ENCODE measurements at places on chromosomes 13 and 19.
A peak's percentile ranks its signal among the peaks of the same experiment; 100 is the strongest.

GRCh38 chr19:2428321-2428690, 920 bp upstream of the TIMM13 start:
- peak; percentile 15 for DNase-seq

- no peak for DNase-seq
Measured at GRCh38 chr13:23876265-23876664, 12.9 kb downstream of the MIPEP start.

- DNase-seq, result no peak
Measured at GRCh38 chr13:79703772-79704171, 222.8 kb downstream of the NDFIP2 start.

DNA sequence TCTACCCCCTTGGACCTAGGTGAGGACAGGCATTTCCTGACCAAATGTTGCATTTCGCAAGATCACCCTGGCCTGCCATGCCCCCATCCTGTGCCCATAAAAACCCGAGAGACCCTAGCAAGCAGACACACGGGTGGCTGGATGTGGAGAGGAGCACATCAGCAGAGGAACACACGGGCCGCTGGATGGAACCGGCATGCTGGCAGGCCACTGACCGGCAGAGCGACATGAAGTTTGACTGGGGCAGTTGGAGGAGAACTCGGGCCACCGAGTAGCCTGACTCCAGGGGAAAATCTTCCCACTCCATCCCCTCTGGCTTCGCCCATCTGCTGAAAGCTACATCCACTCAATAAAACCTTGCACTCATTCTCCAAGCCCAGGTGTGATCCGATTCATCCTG, 329.3 kb downstream of the FGF9 start:
- no peak for DNase-seq

DNA sequence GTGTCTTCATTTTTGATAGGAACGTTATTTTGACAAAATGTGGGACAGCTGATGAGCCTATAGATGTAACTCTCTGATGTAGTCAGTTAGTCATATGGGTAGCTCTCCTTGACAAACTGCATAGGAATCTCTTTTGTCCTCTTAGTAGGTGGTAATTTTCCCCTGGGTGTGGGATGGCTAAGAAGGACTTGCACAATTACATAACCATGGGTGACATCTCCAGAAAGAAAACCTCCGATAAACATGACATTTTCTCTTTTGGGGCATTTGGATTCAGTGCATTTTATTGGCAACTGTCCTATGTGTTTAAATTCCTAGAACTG, 41.8 kb downstream of the IGFL3 start:
- no peak for DNase-seq

GRCh38 chr13:33849211-33849610, 31.3 kb downstream of the RFC3 start:
- DNase-seq, result no peak

GRCh38 chr19:45382426-45382825, 12.1 kb upstream of the ERCC2 start:
- DNase-seq, result no peak

DNA sequence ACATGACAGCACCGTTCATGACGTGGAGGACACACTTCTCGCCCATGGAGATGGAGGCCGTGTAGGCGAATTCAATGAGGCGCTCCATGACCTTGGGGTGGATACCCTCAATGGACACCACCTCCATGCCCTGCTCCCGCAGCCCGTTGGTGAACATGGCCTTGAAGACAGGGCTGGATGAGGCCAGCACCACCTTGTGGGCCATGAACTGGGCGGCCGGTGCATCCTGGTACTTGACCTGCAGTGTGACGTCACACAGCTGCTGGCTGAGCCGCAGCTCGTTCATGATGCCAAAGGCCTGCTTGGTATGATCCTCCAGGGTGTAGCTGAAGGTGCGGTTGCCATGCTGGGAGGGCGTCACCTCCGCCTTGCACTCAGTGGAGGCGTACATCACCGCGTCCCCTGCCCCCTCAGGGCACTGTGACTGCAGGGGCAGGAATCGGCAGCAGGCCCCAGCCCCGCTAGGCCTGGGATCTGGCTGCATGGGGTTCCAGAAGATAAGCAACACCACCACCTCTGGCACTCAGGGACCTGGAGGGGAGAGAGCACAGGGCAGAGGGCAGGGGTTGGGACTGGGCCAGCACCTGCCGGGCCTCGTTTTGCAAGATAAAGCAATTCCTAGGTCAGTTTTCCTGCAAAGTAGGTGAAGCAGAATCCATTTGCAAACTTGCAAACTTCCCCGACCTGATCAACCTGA, 3.5 kb downstream of the KEAP1 start:
- no peak for DNase-seq

GRCh38 chr19:46521241-46521868, 25.7 kb upstream of the PNMA8B start:
- DNase-seq, result no peak

- DNase-seq, result peak; percentile 86
Measured at GRCh38 chr19:11204943-11205349, 7.6 kb upstream of the KANK2 start.

- no peak for DNase-seq
Measured at GRCh38 chr13:31182987-31183386, 16.8 kb upstream of the B3GLCT start.

GRCh38 chr13:51425410-51426042, 27.3 kb downstream of the INTS6 start:
- DNase-seq, result no peak

Measured in MG63 (cell line).